LoVo (cell line): ENCODE measurements at places on chromosomes 2 and 18.
A peak's percentile ranks its signal among the peaks of the same experiment; 100 is the strongest.

DNA sequence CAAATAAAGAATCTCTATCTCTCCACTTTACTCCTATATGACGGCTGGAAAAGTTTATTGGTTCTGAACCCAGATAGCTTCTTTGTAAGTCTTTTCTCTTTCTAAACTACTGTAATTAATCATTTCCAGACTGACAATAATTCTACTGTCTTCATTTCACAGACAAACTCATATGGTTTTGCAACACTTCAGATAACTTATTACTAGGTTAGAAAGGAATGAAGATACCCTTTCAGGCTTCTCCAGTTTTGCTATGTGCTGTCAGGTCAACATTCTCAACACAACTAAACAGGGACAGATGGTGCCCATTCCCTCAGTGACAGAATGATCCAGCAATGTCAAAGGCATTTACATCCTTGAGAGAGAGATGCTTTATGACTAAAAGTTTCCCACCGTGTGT lies 198.5 kb upstream of the ITGA4 start:
- DNase-seq, result no peak

DNA sequence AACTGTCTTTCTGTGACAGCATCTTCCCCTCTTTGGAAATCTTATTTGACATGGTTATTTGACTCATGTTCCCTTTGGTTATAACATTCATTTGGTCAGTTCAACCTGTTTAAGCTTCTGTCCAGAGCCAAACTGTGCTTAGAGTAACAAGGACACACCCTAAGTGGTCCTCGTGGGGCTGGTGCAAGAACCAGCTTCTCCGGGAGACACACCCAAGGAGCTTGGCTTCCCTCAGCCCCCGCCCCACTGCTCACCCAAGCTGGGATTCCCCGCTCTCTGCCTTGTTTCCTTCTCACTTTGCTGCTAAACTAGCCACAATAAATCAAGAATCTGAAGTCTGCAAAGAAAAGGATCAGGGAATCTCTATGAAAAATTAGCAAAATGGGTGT lies 1.4 kb downstream of the SCYGR3 start:
- DNase-seq, result no peak

GRCh38 chr2:129705085-129705484 lies 274.4 kb upstream of the RAB6C start:
- DNase-seq, result no peak

- DNase-seq, result no peak
Measured at GRCh38 chr2:201568217-201568820, 75.0 kb downstream of the TMEM237 start.

DNA sequence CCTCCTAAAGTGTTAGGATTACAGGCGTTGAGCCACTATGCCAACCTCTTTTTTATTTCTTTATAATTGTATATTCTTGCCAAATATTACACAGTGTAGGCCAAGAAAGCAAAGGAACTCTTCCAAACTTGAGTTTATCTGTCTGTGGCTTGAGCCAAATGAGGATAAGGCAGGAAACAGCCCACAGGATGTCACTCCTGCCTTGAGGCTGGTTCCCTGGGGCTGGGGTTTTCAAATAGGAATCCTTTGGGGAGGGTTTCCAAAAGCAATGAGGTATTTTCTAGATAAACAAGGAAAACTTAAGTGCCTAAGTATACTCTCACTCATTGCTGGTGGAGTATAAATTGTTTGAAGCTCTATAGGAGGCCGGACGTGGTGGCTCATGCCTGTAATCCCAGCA lies 56.4 kb downstream of the ADCY3 start:
- DNase-seq, result no peak

DNA sequence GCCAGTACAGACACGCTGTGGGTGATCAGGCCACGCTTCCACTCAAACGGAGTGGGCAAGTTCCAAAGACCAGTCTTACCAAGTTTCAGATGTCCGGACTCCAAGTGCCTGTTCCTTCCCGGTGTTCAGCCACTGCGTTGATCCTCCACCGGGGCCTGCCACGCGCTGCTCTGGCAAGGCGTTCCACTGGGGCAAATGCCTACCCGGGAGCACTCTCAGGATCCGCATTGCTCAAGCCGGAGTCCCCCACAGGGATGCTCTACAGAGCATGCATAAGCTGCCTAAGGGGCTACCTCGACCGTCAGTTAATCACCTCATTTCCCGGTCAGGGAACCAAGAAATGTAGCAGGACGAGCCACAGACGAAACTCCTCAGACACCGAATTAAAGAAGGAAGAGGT lies 37.0 kb upstream of the CLASP1 start:
- DNase-seq, result no peak

- no peak for DNase-seq
Measured at GRCh38 chr2:118718921-118719320, 128.5 kb downstream of the EN1 start.

- no peak for DNase-seq
Measured at GRCh38 chr2:231250146-231250545, 51.7 kb downstream of the ARMC9 start.

- no peak for DNase-seq
Measured at GRCh38 chr18:68803356-68803755, 5.5 kb downstream of the CCDC102B start.

GRCh38 chr2:224174990-224175389 lies 135.9 kb upstream of the SERPINE2 start:
- DNase-seq, result no peak

- DNase-seq, result no peak
Measured at GRCh38 chr18:76674596-76674995, 147.8 kb upstream of the ZNF236 start.

- no peak for DNase-seq
Measured at GRCh38 chr18:39313992-39314391, 1748.4 kb upstream of the CELF4 start.

- peak; percentile 28 for DNase-seq
Measured at GRCh38 chr2:206212673-206213513, 53.2 kb downstream of the EEF1B2 start.

DNA sequence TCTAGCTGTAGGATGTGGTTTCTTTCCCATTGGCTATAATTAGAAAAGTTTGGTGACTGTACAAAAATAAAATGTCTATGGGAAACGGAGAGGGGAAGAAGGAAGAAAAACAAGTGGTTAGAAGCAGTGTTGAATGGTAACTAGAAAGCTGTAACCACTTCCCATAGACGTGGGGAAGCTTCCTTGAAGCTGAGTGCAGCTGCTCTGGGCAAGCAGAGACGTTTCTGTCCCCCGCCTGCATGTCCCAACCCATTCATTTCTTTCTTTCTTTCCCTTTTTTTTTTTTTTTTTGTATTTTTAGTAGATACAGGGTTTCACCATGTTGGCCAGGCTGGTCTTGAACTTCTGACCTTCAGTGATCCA lies 367.8 kb upstream of the HS6ST1 start:
- DNase-seq, result no peak

DNA sequence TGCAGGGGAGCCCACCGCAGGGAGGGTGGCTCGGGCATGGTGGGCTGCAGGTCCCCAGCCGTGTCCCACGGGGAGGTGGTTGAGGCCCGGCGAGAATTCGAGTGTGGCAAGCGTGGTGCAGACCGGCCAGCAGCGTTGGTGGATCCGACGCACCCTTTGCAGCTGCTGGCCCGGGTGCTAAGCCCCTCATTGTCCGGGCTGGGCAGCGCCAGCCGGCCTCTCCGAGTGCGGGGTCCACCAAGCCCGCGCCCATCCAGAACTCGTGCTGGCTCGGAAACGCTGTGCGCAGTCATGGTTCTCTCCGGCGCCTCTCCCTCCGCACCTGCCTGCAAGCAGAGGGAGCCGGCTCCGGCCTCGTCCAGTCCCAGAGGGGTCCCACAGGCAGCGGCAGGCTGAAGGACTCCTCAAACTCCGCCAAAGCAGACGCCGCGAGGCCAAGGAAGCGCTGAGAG lies 177.0 kb upstream of the SLC35G4 start:
- DNase-seq, result no peak

DNA sequence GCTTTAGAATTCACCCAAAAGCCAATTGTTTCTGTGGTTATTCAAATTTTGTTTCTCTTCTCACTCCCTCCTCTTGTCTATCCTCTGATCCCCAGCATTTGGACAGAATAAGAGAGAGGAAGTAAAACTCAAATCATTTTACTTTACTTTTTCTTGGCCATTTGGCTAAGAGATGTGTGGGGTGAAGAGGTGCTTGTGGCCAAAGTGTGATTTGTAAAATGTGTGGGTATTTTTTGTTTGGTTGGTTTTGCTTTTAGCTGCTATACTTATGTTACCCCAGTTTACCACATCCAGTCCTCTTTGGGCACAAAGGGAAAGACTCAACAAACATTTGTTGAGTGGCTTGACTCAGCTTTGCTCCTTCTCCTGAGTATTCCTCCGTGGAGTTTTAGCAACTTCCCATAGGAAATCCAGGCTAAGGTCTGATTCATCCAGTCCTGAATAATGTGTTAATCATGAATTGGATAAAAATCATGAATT lies 109.1 kb upstream of the CYP1B1 start:
- DNase-seq, result no peak

DNA sequence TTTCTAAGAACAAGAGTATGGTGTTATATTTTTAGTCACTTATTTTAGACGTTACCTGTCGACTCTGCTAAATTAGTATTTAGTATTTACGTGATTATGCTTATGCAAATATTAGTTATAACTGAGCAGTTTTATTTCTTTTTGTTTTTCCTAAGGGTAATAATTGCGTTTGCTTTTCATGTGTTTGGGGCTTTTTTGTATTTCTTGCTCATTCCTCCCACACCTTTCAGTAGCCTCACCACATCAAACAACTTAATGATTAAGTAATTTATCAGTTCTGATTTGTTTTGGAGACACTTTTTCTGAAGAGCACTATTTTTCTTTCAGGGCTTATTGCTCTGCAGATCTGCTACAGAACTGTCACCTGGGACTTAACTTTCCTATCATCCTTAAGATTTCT lies 7.5 kb downstream of the SLC4A1AP start:
- no peak for DNase-seq

- DNase-seq, result no peak
Measured at GRCh38 chr2:70010576-70011111, 49.2 kb upstream of the ASPRV1 start.

DNA sequence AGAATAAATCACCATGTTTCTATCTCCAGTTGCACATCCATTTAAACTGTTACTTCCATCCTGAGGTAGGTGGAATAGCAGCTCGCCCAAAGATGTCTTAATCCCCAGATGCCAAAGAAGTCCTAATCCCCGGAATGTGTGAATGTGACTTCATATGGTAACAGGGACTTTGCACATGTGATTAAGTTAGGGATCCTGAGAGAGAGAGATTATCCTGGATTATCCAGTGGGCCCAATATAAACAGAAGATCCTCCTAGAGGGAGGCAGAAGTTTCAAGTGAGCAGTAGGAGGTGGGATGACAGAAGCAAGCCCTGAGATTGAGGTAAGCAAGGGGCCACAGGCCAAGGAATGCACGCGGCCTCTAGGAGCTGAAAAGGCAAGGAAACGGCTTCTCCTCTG lies 19.8 kb downstream of the CREG2 start:
- no peak for DNase-seq

- DNase-seq, result no peak
Measured at GRCh38 chr18:66344227-66344626, 259.7 kb downstream of the CDH19 start.

DNA sequence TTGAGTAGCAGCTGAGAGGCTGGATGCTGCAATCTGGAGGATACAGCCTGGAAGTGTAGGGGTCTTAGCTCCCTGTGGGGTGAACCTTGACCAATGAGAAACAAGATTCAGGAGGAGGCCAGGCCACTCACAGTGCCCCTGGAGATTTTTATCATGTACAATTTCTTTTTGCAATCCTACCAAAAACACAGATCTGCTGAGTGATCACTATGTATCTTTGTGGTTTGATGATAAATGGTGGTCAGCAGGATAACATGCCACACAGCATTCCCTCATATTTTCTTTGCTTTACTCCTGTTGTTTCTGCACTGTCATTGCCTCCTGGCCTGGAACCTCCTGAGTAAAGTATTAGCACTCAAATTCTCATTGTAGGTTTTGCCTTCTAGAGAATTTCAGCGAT lies 357.9 kb downstream of the THSD7B start:
- no peak for DNase-seq

- DNase-seq, result no peak
Measured at GRCh38 chr18:79630281-79631095, 49.1 kb upstream of the CTDP1 start.

- no peak for DNase-seq
Measured at GRCh38 chr2:50752237-50752636, 279.7 kb downstream of the NRXN1 start.

- DNase-seq, result no peak
Measured at GRCh38 chr2:40395169-40396073, 56.5 kb downstream of the SLC8A1 start.

DNA sequence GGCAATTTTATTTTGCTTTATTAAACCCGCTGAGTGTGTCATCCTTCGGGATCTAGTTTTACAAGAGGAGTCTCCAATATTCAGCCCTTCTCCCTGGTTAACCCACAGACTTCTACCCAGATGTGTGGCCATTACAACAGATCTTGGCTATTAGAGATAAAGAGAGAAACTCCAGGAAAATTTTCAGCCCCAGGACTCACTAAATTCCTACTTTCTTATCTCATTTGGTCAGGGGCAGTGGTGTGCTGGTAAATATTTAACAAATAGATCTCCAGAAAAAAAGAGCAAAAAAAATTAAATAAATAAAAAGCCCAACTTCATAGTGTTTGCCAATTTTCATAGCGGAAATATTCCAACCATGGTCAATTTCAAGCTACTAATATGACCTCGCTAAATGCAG lies 168.4 kb downstream of the RND3 start:
- no peak for DNase-seq

DNA sequence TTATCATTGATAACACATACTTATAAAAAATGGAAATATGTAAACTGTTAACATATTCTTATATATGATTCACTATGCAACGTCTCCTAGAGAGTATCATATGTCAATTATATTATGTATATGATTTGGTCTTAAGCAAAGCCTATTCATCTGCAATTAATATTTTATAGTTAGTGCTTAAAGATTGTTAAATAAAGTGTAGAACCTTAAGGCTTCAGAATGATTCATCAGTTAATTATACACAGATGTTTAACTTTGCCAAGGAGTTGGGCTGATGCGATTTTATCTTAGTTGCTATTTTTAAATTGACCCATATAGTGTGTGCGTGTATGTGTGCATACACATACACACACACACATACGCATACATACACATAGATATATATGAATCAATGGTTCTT lies 323.1 kb downstream of the RBM43 start:
- DNase-seq, result no peak

GRCh38 chr2:67896076-67896475 lies 166.7 kb downstream of the C1D start:
- no peak for DNase-seq

DNA sequence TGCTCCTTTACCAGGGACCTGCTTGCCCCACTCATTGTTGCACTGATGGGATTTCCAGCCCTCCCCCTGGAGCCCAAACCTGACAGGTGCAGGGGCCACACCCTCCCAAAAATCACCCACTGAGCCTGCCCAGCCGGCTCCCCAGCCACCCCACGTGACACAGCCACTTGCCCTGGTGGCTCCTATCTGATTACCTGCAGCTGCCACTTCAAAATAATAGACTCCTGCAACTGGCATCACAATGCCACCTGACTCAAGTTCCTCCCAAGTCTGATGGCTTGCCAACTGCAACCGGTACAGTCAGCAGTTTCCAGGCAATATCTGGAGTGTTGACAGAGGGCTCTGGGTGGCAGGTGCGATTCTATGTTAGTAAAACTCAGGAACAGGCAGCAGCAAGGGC lies 66.2 kb downstream of the CRACDL start:
- DNase-seq, result peak; percentile 25
